ENCODE measurements at places on chromosomes 2 and 18.
A peak's percentile ranks its signal among the peaks of the same experiment; 100 is the strongest.

DNA sequence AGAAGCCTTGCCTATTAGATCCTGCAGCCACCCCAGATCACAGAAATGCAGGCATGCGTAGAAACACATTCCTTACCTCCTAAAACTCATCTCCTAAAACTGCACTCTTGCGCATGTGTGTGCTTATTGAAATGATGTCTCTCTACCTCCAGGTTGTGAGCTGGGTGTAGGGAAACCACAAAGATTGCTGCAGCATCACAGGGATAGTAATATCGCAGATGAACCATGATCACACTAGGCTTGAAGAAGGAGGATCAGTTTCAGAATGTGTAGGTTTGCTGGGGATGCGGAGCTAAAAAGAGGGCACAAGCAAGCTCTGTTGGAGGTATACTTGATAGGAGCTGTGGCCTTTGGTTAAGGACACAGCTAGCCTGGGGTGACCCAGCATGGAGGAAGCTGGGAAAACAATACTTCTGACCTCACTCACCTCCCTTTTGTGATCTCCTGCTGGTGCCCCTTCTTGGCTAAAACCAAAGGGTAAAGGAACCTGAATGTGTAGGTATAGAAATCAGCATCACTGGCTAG is 118.8 kb downstream of the SETBP1 start:
- no peak for DNase-seq

- no peak for DNase-seq
These were observed 194.8 kb downstream of the LNPK start for GRCh38 chr2:175807031-175807873.

- no peak for DNase-seq
These were observed 69.1 kb upstream of the TSPYL6 start for GRCh38 chr2:54325148-54325547.

- no peak for DNase-seq
These were observed 146.6 kb downstream of the MEIS1 start for GRCh38 chr2:66581339-66582103.

- peak; percentile 1 for DNase-seq
These were observed 912 bp upstream of the LAPTM4A start for GRCh38 chr2:20052229-20052851.

DNA sequence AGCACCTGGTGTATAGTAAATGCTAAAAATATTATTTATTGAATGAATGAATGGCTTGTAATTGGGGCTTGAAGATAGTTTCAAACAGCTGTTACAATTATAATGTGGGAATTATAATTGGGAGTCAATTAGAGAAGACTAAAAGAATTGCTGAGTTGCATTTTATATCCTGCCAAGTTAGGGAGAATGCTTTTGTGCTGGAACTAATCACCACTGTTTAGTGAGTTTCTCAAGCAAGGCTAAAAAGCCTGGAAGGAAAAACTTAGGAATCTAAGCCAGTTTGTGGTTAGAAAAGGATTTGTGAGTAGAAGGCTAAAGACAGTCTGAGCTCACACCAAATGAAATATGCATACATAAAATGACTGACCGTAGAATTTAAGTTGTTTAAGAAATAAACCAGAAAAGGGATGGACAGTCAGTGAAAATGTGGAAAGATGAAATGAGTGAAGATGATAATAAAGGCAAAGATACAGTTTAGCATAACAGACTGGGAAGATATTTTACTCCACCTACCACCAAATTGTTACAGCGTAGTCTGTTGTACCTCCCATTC is 647.7 kb upstream of the FSHR start:
- DNase-seq, result no peak

DNA sequence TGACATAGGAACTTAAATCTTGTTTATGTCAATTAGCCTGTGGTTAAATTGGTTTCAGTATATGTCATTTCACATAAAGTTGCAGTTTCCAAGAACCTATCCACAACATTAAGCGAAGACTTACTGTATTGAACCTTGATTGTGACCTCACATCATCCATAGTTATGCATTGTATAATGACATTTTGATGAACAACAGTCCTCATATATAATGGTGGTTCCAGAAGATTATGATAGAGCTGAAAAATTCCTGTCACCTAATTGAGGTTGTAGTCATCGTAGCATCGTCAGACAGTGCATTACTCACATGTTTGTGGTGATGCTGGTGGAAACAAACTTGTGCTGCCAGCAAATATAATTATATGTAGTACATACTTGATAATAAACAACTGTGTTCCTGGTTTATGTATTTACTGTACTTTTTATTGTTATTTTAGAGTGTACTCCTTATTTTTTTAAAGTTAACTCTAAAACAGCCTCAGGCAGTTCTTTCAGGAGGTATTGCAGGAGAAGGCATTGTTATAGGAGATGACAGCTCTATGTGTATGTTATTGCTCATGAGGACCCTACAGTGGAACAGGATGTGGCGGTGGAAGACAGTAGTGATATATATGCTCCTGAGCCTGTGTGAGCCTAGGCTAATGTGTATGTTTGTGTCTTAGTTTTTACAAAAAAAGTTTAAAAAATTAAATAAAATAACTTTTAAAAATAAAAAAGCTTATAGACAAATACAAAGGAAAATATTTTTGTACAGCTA is 56.6 kb downstream of the UBE2E3 start:
- no peak for DNase-seq

- no peak for DNase-seq
These were observed 18.5 kb upstream of the NFE2L2 start for GRCh38 chr2:177282787-177283572.

DNA sequence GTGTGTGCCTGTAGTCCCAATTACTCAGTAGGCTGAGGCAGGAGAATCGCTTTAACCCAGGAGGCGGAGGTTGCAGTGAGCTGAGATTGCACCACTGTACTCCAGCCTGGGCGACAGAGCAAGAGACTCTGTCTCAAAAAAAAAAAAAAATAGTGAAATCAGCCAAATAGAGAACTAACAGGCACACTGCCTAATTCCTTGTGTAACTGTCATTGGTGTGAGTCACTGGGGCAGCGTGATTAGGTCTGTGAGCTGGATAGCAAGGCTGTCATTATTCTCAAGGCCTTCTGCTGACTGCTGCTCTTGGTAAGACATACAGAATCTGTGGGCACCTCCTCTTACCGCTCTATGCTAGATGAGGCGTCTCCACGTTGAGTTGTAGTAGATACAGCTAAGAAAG is 270.3 kb downstream of the NEDD4L start:
- no peak for DNase-seq

DNA sequence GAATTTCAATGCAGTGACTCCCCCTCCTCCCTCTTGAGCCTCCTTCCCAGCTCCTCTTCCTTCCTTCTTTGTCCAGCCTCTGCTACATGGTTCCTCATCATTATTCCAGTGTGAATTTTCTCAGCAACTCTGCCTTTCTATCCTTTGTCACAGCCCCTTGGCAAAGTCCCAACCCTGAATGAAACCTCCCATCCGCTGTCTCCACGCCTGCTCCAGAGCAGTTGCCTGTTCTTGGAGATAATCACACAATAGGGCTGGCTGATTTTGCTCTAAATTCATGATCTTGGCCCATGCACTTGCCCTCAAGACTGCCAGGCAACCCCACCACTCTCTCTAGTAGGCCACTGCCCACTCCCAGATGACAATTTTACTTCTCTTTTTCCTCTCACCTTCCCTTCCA is 61.4 kb downstream of the BCL2L11 start:
- no peak for DNase-seq

- no peak for DNase-seq
These were observed 20.3 kb upstream of the CYP1B1 start for GRCh38 chr2:38095996-38096861.

DNA sequence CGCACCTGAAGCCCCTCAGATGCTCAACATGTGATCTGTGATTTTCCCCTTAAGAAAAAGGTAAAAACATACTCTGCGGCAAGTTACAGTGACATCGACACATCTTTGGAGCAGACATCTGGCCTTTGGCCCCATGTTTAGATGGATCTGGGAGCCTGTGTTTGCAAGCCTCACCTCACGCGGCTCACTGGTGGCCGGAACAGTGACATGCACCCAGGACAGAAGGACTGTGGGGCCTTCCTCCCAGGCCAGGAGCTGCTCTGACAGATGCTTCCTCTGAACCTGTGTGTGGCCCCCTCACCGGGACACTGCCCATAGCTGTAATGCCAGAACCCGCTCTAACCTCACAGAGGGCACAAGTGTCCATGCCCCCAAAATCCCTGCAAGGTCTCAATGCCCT is 13.1 kb downstream of the PASK start:
- no peak for DNase-seq

- DNase-seq, result no peak
These were observed 326.1 kb upstream of the SKOR2 start for GRCh38 chr18:47577520-47577919.

GRCh38 chr2:50752237-50752636 is 279.7 kb downstream of the NRXN1 start:
- no peak for DNase-seq

DNA sequence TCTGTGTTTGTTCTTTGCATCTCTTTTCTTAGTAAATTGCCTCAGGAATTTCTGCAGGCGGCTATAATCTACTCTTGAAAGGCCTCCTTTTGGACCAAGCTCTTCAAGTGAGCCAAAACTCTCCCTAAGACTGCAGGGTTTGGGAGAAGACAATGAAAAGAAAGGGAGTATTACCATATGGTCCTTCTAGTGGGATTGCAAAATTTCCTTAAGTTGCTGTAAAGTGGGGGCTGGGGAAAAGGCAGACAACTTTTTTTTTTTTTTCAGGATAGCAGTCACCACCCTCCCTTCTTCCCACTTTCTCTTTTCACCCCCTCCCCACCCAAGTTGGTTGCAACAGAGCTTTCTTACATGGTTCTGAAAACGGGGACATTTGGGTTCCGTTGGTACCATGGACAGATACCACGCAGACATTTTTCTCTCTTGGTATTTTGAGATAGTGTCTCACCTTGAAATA is 183.7 kb downstream of the FHOD3 start:
- DNase-seq, result no peak

- no peak for DNase-seq
These were observed 2.0 kb downstream of the ZNF638 start for GRCh38 chr2:71333619-71334018.

DNA sequence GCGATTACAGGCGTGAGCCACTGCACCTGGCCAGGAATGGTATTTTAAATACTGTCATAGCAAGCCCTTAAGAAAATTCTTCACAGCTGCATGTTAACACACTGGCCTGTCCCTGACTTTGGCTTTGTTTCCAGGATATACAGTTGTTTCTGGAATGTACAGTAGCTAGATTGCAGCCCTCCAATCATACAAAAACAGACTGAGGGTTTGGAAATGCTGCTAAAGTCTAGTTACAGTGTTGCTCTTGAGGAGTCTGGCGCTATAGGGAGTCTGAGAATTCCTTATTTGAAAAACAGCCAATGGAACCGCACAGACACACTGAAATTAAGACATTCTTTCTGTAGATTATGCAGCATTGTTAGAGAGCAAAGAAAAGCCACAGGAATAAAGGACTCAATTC is 37.7 kb downstream of the STON1 start:
- no peak for DNase-seq

Measured in CD4-positive, alpha-beta memory T cell (primary cell).